ENCODE measurements at places on chromosomes 4 and X.
A peak's percentile ranks its signal among the peaks of the same experiment; 100 is the strongest.

GRCh38 chr4:16129336-16129735, 45.5 kb upstream of the PROM1 start:
- no peak for DNase-seq

GRCh38 chr4:26594371-26594770, 10.5 kb downstream of the TBC1D19 start:
- no peak for DNase-seq

- DNase-seq, result no peak
Observed at GRCh38 chr4:146401274-146401673, 120.5 kb downstream of the SLC10A7 start.

GRCh38 chrX:103329991-103330390, at the start of gene TCEAL7:
Gene TCEAL7, plus strand, starts transcription at chrX:103330239. Its CDS starts 1,165 bp downstream, at chrX:103331404.
- DNase-seq, result no peak

GRCh38 chrX:15014281-15014680, 141.1 kb downstream of the MOSPD2 start:
- DNase-seq, result no peak

DNA sequence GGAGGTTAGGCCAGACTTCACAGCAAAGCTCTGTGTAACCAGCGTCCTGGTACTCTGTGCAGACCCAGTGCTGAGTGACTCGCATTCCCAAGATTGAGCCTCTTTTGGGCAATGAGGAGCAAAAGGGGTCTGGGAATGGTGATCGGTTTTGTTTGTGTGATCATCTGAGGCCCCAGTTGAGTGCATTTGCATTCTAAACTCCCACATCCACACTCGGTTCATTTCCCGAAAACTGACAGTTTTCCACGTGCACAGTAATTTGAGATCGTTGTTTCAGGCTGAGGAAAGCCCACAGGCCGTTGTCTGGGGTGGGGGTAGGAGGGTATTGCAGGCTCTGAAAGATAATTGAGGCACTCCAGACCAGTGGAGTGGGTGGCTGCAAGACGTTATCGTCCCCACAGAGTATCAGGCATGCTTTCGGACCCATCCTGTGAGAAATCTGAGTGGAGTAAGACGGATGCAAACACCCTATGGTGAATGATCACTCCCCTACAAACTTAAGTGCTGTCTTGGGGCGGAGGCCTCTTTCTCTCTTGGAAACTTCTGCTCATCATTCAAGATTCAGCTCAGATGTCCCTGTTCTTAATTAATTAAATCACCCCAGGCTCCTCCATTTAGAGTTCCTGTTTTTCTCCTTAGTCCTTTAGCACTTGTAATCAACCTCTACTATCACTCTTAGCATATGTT, 96.1 kb downstream of the AFF1 start:
- no peak for DNase-seq

- no peak for DNase-seq
Observed at GRCh38 chr4:134540588-134540987, 339.0 kb upstream of the PABPC4L start.

- DNase-seq, result no peak
Observed at GRCh38 chrX:27976284-27976683, 5.0 kb downstream of the DCAF8L1 start.

DNA sequence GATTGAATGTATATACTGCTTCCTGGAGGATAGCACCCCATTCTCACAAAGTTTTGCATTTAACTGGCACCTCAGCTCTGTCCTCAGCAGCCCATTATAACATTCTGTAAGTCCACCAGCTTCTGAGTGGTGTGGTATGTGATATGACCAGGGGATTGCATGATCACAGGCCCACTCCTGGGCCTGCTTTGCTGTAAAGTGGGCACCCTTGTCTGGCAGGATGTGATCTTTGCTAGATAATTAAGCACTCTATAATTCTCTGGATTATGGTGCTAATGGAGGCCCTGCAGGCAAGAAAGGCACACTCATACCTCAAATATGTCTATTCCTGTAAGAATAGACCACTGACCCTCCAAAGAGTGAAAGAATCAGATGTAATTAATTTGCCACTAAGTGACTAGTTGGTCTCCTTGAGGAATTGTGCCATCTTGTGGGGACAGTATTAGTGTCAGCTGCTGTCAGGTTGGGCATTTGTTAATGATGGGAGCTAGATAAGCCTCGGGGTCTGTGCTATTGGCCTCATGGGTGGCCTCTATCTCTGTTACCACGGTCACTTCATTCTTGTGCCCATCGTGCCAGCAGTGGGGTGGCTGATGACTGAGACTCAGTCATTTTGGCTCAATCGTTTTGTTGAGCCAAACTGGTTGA, 2.2 kb upstream of the CFI start:
- DNase-seq, result no peak

GRCh38 chrX:22060415-22061280, 28.5 kb downstream of the PHEX start:
- DNase-seq, result no peak

DNA sequence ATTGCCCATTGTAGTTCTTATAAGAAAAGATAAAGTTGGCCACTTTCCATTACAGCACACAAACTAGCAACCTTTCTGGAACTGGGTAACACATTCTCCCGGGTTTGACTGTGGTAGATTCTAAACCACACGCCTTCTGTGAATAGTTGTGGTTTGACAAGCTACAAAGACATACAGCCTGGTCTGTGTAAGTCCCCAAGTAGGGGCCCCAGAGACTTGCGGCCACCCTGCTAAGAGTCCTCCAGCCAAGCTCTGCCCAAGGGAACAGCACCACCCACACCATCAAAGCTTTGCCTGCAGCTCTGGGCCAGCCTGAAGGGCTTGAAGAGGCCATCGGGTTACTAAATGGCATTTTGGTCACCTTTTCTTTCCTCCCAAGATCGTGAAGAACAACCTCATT, 203.4 kb downstream of the MAML3 start:
- DNase-seq, result peak; percentile 9

DNA sequence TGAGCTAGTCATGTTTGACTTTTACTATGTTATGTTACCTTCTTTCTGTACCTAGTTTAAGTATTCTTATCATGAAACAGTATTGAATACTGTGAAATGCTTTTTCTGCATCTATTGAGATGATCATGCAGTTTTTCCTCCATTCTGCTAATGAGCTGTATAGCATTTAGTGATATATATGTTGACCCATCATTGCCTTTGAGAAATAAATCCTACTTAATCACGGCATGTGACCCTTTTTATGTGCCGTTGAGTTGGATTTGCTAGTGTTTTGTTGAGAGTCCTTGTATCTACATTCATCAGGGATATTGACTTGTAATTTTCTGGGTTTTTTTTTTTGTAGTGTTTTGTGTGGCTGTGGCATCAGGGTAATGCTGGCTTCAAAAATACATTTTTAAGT, 537.7 kb upstream of the AADAT start:
- DNase-seq, result no peak

DNA sequence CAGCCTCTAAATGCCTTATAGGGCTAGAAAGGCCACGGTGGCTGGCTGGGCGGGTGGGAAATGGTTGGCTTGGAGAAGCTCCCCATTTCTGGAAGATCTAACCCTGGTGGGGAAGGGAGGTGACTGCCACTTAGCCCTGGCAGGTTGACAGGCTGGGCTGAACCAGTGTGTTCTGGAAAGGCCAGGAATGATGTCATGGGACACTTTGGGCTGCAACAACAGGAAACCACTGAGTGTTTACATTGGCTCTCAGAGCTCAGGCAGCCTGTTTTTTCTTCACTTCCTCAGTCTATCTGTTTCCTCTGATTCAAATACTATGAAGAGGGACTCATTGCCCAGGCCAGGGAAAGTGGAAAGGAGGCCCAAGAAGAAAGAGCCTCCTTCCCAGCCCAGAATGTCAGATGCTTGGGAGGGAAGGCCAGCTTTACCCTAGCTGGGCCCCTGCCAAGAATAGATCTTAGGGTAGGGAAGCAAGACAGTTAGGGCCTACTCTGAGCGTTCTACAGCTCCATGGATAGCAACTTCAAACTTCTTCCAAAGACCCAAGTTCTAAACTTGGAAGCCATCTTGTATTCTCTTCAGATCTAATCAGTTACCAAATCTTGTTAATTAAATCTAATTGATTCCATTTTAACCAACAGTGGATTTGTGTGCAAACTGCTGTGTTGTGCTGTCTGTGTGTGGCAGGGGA, 65.8 kb upstream of the MSN start:
- peak; percentile 86 for DNase-seq

DNA sequence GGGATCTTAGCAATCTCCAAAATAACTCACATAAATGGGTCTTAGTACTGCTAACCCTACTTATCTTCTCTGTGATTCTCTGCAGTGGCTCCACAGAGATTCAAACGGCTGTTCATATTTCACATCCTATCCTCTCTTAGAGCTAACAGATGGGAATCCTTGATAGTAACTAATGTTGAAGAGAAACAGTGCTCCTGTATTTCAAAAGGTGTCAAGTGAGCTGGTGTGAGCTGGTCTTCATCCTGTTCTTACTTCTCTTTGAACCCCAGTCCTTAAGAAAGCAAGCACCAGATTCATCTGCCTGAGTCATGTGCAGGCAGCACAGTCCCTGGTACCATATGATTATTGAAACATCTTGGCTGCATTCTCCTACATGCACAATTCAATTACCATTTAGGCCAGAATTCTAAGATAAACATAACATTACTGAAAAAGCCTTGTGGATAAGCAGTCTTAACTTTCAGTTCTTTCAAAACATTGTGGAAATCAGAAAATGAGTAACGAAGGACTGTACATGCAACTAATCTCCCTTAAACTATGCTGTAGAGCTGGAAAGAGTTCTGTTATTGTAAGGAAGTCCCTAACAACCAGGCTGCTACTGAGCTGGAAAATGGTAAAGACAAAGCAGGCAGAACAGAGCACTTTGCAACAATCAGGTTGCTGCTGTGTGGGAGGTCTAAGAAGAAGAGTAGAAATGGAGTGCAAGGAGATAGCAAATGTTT, 153.1 kb downstream of the NPNT start:
- DNase-seq, result no peak

- peak; percentile 25 for DNase-seq
Observed at GRCh38 chrX:71652405-71652804, 14.9 kb upstream of the LOC101059915 start.

DNA sequence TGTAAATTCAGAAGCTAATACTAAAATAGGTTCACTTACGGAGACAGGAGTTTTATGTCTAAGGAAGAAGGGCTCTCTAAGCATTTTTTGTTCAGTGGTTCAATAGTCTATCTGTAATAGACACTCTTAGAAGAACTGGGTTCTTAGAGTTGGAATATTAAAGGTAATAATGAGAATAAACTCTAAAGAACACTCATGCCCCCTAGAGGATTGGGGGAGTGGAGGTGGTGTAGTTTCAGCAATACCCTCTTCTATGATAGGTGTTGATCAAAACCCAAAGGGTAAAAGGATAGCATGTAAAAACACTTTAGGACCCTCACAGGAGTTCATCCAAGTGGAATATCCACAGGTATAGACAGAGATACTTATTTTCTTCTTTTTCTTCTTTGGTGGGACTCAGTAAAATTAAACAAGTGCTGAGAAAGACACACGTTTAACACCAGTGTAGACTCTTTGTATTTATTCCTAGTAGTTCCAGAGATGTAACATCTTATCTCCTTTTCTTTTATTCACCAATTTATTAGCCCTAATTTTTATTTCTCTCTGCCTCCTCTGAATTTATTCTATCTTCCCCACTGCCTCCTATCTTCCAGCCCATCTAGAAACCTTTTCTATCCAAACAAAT, 25.7 kb upstream of the MND1 start:
- no peak for DNase-seq

DNA sequence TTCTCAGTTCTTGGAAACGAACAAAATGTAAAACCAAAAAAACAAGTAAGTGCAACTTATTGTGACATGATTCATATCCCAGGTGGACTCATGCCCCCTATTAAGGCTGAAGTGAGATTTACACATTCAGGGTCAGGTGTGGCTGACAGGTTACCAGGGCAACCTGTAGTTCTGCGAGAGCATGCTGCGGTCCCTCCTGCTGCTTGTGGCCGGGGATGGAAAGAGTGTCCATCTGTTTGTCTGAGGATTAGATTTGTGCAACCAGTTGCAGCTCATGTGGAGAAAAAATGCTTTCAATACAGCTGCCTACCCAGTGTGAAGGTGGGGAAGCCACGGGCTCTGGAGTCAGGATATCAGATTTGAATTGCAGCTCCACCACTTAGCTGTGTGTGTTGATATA, 78.8 kb downstream of the FAM184B start:
- no peak for DNase-seq

GRCh38 chrX:1380672-1381233, 11.2 kb downstream of the SLC25A6 start:
- DNase-seq, result no peak

GRCh38 chrX:110920991-110921390, 125.4 kb upstream of the CHRDL1 start:
- no peak for DNase-seq

DNA sequence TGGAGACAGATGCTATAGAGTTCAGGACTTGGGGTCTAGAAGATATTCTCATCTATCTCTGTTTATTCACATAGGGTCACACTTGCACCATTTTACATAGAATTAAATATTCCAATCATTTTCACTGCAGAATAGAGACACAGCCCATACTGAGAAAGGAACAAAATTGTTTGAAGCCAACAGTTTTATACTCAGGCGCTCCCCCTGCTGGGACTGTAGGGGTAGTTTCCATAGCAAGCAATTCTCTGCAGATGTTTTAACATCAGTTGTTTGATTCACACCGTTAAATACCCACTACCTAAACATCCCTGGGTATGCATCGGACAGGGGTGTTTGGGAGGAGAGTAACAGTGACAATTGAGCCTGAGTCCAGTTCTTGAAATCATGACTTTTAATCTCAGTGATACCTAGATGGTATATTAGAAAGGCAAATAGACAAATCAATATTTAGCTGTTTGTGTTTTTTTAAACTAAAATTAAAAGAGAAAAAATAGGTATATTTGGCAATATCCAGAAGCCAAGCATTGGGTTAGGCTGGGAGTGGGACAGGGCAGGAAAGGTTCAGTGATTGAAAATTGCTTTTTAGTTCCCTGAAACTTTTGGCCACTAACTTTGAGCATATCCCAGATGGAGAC, 33.8 kb downstream of the LONRF3 start:
- no peak for DNase-seq

DNA sequence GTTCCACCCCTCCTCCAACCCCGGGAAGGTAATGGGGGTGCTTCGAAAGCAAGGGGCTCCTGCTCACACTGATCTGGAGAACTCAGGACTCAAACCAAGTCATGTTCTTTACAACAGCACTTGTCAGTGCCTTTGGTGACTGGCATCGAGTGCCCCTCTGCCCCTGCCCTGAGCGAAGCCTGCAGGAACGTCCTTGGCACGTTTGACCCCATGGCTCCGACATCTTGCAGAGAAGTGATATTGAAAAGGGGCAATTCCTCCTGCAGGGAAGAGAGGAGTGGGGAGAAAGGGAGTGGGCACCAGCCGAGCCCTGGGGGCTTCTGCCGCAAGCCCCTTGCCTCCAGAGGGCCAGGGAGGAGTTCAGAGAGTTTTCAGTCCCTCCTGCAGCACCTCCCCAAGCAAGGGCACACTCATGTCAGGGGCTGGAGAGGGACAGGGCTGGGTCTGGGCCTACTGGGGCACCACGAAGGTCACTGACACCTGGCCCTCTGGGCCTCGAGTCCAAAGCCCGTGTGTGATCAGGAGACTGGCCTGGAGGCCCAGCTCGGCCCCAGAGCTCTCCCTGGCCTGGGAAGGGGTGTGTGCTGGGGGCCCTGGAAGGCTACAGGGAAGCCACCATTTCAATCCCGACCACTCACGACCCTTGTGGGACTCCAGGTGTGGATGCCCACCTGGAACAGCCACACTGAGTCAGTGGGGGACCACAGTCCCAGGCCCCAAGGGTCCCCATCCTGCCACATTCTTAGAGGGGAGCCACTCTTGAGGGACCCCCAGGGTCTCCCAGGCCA, 94.9 kb upstream of the NKX1-1 start:
- DNase-seq, result no peak

GRCh38 chr4:78100060-78100459, 42.9 kb downstream of the FRAS1 start:
- no peak for DNase-seq

Measured in GDM1 (cell line).